Osteocyte (in vitro differentiated cells): ENCODE measurements at places on chromosomes 2 and 18. TPM values are rescaled to one million over a fixed set of nuclear protein-coding genes. Genes with fewer than 3 reads are reported as not detected.

GRCh38 chr18:79402209-79402576 lies 6.5 kb downstream of the NFATC1 start:
- no peak for DNase-seq
- no peaks in the 10 kb centered on the region for H3K36me3 ChIP-seq
- peaks cover 32% of the 10 kb centered on the region for H3K4me1 ChIP-seq
- H3K27me3 ChIP-seq: no peaks in the 10 kb centered on the region
- no peak overlapping the region for H3K4me3 ChIP-seq

GRCh38 chr2:241254904-241255351 lies 60.5 kb downstream of the HDLBP start:
- peaks cover 4% of the 10 kb centered on the region for H3K4me1 ChIP-seq
- no peaks in the 10 kb centered on the region for H3K27me3 ChIP-seq
- H3K4me3 ChIP-seq: no peak overlapping the region
- peaks cover 49% of the 10 kb centered on the region for H3K36me3 ChIP-seq
- H3K27ac ChIP-seq: no peak overlapping the region

- no peak overlapping the region for H3K27ac ChIP-seq
- DNase-seq: no peak
- peaks cover 22% of the 10 kb centered on the region for H3K4me1 ChIP-seq
- no peaks in the 10 kb centered on the region for H3K36me3 ChIP-seq
- no peak overlapping the region for H3K4me3 ChIP-seq
Observed at GRCh38 chr2:73210019-73210418, 4.0 kb upstream of the SMYD5 start.

- no peak overlapping the region for H3K4me3 ChIP-seq
- no peaks in the 10 kb centered on the region for H3K36me3 ChIP-seq
Observed at GRCh38 chr2:5592916-5593315, 99.3 kb upstream of the SOX11 start.

DNA sequence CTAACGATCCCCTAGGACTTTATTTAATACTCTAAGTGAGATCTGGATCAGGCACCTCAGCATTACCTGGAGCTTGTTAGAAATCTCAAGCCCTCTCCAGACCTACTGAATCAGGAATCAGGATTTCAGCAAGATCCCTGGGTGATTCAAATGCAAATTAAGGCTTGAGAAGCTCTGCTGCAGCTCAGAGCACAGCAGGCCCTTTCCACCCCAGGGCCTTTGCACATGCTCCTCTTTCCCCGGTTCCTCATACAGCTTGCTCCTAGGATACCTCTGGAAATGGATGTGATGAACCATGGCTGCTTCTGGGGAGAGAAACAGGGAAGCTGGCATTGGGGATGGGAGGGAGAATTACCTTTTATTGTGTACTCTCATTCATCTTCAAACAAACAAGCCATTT lies 40.3 kb upstream of the MGAT4A start:
- H3K4me3 ChIP-seq: no peak overlapping the region
- peaks cover 9% of the 10 kb centered on the region for H3K4me1 ChIP-seq
- peaks cover 11% of the 10 kb centered on the region for H3K27me3 ChIP-seq
- no peak overlapping the region for H3K27ac ChIP-seq
- no peaks in the 10 kb centered on the region for H3K36me3 ChIP-seq

- no peak for DNase-seq
- peak overlapping the region; percentile 31 for H3K27ac ChIP-seq
- H3K27me3 ChIP-seq: no peaks in the 10 kb centered on the region
- H3K4me1 ChIP-seq: peaks cover 59% of the 10 kb centered on the region
- H3K4me3 ChIP-seq: no peak overlapping the region
Observed at GRCh38 chr18:59001166-59001565, 136.5 kb downstream of the ZNF532 start.

- no peak overlapping the region for H3K27ac ChIP-seq
- no peaks in the 10 kb centered on the region for H3K4me1 ChIP-seq
- H3K4me3 ChIP-seq: no peak overlapping the region
- no peaks in the 10 kb centered on the region for H3K27me3 ChIP-seq
Observed at GRCh38 chr2:44705876-44706480, 235.5 kb upstream of the SIX3 start.

- no peaks in the 10 kb centered on the region for H3K27me3 ChIP-seq
- no peaks in the 10 kb centered on the region for H3K4me1 ChIP-seq
- no peak overlapping the region for H3K27ac ChIP-seq
Observed at GRCh38 chr2:209236377-209236776, 187.5 kb upstream of the MAP2 start.

DNA sequence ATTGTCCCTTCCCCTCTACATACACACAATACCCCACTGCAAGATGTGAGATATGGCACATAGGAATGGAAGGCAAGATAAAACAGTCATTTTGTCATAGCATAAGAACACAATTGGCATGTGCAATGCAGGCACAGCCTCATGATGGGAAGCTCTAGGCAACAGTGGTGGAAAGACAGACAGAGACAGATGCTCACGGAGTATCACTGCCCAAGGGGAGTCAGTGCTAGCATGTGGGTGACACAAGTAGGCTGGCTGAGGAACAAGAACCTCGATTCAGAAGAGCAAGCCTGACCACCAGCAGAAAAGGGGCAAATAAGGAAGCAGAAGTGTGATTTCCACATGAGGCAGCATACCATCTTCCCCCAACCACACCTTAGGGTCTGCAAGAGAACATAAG lies 323.6 kb downstream of the PAX3 start:
- no peaks in the 10 kb centered on the region for H3K36me3 ChIP-seq
- H3K27ac ChIP-seq: no peak overlapping the region
- no peaks in the 10 kb centered on the region for H3K4me1 ChIP-seq
- peaks cover 25% of the 10 kb centered on the region for H3K27me3 ChIP-seq

- no peaks in the 10 kb centered on the region for H3K36me3 ChIP-seq
- H3K27ac ChIP-seq: no peak overlapping the region
- DNase-seq: peak; percentile 73
- no peak overlapping the region for H3K4me3 ChIP-seq
- H3K4me1 ChIP-seq: no peaks in the 10 kb centered on the region
Observed at GRCh38 chr2:239594019-239594771, 193.4 kb upstream of the HDAC4 start.

DNA sequence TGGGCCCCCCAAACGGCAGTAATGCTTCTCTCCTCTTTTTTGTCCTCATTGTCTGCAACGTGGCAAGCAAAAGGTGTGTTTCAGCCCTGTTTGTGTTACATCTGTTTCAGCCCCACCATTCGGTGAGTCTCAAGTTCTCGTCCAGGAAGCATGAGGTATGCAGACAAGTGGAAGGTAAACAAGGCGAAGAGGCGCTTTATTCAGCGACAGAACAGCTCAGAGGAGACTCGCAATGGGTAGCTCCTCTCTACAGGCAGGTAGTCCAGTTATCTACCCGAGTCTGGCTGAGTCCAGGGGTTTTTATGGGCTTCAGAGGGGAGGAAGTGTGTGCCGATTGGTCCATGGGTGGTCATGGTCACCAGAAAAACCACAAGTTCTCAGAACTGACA lies 733.4 kb upstream of the CDH7 start:
- no peak overlapping the region for H3K27ac ChIP-seq
- no peaks in the 10 kb centered on the region for H3K4me1 ChIP-seq

GRCh38 chr2:11239666-11240462 lies 84.6 kb downstream of the SLC66A3 start:
- DNase-seq: no peak
- no peaks in the 10 kb centered on the region for H3K27me3 ChIP-seq
- peaks cover 9% of the 10 kb centered on the region for H3K36me3 ChIP-seq
- no peak overlapping the region for H3K4me3 ChIP-seq

DNA sequence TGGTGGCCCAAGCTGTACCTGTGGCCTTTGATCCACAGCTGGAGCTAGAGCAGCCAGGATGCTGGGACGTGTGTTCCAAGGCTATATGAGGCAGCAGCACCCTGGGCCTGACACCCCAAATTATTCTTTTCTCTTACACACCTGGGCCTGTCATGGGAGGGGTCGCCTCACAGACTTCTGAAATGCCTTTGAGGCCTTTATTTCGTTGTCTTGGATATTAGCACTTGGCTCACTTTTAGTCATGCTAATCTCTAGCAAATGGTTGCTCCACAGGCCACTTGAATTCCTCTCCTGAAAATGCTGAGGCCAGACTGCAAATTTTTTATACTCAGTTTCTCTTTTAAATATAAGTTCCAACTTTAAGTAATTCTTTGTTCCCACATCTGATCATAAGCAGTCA lies 22.0 kb upstream of the IL1R2 start:
- peaks cover 5% of the 10 kb centered on the region for H3K36me3 ChIP-seq
- no peak overlapping the region for H3K4me3 ChIP-seq
- DNase-seq: no peak
- peaks cover 27% of the 10 kb centered on the region for H3K4me1 ChIP-seq

- no peak overlapping the region for H3K27ac ChIP-seq
- no peak for DNase-seq
- H3K36me3 ChIP-seq: no peaks in the 10 kb centered on the region
- H3K4me1 ChIP-seq: peaks cover 14% of the 10 kb centered on the region
- H3K27me3 ChIP-seq: no peaks in the 10 kb centered on the region
Observed at GRCh38 chr18:75491361-75491760, 63.9 kb upstream of the SMIM21 start.

DNA sequence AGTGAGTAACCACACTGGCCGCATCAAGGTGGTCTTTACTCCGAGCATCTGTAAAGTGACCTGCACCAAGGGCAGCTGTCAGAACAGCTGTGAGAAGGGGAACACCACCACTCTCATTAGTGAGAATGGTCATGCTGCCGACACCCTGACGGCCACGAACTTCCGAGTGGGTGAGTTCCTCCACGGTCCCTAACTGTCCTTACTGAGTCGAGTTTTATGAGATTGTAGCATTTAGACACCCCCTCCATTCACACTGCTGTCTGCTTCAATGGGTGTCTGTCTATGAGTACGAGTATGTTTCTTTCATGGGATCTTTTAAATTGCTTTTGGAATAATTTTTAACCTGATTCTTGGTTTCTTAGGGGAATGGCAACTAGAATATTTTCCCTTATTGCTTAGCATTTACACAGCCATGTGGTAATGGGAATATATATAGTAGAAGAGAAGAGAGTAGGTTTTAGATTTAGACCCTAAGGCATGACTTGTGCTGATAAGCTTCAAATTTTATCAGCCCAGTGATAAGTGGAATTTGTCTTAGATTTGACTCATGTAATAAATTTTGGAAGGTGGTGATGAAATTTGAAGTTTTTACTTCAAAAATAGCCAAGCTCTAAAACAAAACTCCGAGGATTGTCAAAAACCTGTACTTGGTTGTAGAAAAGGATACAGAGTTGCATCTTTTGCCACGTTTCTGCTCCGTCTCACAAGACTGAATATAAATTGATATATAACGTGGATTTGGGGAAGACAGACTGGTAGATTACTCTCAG lies 188.2 kb downstream of the LTBP1 start:
- H3K4me3 ChIP-seq: peak overlapping the region; percentile 75
- H3K27me3 ChIP-seq: no peaks in the 10 kb centered on the region
- DNase-seq: no peak
- peak overlapping the region; percentile 91 for H3K27ac ChIP-seq
- H3K36me3 ChIP-seq: peaks cover 6% of the 10 kb centered on the region

FSIP2 gene
- 3.4 and 3.5 TPM in 2 replicates for total RNA-seq

SDC1 gene
- 11.1 and 11.6 TPM in 2 replicates for total RNA-seq

FBXO48 gene
- total RNA-seq: 0.81 and 1.0 TPM in 2 replicates

LAMA3 gene
- not detected in 2 replicates for total RNA-seq

RESP18 gene
- not detected in 2 replicates for total RNA-seq

MRO gene
- total RNA-seq: not detected in 2 replicates

UBXN2A gene
- 18.8 and 18.9 TPM in 2 replicates for total RNA-seq
